ENCODE measurements at places on chromosomes 7 and 10. TPM values are rescaled to one million over a fixed set of nuclear protein-coding genes. Genes with fewer than 3 reads are reported as not detected.
A peak's percentile ranks its signal among the peaks of the same experiment; 100 is the strongest.

DNA sequence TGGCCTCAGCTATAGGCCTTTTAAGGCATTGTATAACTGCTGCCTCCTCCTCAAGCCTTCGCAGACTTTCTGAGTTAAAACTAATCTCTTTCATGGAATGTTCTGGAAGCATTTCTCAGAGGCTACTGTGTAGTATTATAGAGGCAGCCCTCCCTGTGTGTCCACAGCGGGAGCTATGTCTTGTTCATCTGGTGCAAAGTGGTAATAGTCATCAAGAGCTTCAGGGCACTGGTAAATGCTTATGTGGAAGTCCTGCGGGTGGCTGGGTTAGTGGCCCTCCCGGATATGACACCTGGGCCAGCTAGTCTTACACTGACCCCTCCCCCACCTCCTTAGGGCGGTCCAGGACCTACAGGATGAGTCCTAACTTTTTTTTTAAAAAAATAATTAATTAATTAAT, 2.2 kb upstream of the ABHD11 start:
- no peak for DNase-seq

DNA sequence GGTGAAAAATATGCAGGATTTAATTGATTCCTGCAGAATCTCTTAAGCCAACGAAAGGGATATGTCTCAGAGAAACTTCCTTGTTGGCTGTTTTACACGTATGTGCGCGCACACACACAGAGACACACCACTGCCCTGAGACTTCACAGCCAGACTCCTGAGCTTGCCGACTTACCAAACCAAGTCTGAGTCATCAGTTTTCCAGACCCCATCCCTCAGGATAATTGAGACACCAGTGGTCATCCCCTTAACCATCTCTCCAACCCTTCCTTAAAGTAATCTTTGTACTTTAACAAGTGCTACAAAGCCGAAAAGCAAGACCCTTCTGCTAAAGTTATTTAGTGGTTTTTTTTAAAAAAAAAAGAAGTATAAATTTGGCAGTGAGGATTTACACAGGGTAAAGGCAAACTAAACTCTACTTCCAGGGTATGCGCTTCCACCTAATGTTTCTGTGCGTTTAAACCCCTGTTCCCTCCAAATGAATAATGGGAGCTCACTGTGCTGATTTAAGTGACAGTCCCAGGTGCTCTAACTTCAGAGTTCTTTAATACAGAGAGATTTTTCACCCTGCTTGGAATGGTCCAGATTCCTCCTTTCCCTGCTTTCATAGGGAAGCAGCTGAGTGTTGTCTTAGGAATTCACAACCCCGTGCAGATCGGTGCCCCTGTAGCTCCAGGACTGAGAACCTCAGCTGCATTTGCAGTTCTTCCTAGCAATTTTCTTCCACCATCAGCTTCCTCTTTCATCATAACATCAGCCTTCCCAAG, 198.5 kb downstream of the INHBA start:
- no peak for DNase-seq

Gene HDAC9
- 27.6 TPM for total RNA-seq

DNA sequence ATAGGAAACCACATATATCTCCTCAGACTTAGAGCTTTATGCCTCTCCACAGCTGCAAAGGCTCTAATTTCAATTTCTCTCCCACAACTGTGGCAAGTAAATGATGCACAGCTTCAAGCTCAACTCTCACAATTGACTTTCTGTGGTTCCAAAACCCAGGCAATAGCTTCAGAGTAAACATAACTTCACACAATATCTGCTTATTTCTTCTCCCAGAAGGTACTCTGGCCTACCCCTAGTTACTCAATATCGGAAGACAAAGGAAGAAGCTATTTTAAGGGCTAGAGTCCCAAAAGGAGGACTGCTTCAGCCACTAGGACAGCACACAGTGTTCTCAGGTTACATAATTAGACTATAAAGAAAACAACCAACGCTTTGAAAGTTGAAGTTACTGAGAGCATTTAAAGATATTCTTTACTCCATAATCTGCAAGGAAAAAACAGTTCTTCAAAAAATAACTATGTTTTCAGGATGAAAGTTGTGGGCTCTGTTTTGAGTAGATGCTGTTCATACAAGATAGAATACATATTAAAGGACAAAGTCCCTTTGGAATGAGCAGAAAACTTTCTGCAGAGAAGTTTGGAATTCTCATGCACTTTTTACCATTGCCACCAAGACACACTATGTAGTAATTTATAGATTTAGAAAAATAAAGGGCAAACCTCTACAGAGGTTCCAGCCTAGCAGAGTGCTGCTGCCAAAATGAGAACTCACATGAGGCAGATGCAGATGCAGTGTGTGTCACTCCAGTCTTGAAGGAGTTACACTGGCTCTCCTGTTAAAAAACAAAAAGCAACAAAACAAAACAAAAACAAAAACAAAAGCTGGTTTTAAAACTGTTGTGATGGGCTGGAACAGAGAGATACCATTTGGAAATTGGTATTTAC, 81.8 kb downstream of the NT5C2 start:
- DNase-seq: no peak

Gene TMEM213
- not detected for total RNA-seq

- no peak for DNase-seq
Measured at GRCh38 chr10:61001731-61002122, 57.7 kb upstream of the RHOBTB1 start.

GRCh38 chr7:2927592-2927991, 83.5 kb upstream of the GNA12 start:
- peak; percentile 48 for DNase-seq

Data from sciatic nerve (tissue), 2 donors.